Stimulated activated CD4-positive, alpha-beta T cell treated with anti-CD3 and anti-CD28 coated beads, Interleukin-12 subunit alpha, Interleukin-12 subunit beta, amount 100 ng/mL, for 48 hours (primary cell): ENCODE measurements at places on chromosomes 16 and 17.

DNA sequence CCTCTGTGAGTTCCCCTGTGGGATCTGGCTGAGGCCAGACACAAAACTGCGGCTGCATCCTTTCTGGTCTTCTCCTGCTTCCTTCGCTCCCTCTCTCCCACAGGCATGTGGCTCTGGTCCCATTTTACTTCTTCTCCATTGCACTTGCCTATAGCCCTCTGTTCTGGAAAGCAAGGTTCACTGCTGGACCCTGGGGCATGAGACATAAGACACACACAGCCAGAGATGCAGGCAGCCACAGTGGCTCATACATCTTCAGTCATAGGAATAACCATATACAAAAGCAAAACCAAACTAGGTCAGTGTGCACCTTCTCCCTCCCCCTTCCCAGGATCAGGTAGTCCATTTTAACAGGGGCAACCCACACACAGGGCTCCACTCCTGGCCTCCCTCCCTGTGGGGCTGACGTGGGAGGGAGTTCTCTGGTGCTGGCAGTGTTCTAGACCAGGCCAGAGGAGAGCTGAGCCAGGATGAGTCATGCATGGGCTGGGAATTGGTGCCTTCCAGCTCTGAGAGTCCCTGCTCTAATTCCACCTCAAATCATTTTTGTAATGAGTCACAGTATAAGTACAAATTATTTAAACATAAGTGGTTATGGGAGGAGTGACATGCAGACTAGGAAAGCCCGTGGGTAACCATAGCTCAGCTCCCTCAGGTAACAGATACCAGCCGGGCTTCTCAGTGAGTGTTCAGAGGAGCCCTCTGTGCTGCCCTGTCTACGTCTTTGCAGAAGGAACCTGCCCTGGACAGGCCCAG lies 58.0 kb downstream of the ASIC2 start:
- peak; percentile 37 for DNase-seq

GRCh38 chr16:77995843-77996455 lies 26.4 kb upstream of the CLEC3A start:
- no peak for DNase-seq

DNA sequence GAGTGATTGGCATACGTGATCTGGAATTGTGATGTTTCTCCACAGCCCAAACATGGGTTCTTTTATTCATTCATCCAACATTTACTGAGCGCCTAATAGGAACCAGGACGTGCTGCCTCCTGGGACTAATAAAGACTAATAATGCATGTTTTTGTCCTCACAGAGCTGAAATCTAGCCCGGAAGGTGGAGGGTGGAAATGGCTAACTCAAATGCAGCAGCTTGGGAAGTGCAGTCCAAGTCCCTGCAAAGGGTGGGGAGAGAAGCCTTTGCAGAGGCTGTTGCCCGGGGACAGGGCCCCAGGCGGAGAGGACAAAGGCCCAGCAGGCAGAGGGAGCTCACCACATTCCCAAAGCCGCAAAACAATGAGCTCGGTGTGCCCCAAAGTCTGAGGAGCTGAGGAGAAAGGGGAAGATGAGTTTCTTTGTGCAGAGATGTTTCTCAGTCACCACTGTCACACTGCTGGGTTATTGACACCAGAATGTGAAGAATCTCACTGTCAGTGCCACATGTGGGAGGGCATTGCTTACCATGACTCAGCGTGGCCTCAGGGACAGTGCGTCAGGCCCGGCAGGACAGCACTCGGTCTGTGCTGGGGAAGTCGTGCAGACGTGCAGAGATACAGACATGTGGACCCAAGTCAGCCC lies 118.2 kb upstream of the CHMP6 start:
- DNase-seq = no peak

DNA sequence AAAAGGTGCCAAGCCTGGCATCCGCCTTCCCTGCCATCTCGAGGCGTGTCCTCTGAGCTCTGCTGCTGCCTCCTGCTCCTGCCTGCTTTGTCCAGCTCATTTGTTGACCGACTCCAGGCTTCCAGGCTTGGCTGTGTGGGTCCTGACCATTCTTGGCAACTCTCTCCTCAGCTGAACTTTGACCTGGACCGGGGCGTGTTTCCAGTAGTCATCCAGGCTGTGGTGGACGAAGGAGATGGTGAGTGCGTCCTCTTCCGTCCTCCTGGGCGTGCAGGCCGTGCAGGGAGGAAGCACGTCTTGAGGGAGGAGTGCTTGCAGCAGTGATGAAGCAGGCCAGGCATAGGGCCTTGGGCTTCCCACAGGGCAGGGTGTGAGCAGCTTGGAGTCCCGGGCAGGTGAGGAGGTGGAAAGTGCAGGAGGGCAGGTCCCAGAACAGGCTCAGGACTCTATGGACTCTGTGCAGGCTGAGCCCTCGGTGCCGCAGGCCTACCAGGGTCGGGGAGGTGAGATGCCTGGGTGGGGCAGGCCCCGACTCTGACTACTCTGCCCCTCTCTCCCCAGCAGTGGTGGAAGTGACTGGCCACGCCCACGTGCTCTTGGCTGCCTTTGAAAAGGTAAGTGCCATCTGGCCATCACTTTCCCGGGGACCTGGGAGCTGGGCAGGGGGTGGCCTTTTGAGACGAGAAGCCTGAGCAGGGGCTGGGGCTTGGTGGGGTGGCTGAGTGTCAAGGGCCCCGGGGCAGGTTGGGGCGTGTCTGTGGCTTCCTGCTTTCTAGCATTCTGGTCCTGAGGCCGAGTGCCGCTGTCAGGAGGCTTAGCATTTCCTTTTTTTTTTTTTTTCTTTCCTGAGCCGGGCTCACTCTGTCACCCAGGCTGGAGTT lies 28.6 kb upstream of the NUDT16L1 start:
- DNase-seq = no peak
